T-helper 22 cell (primary cell): ENCODE measurements at places on chromosomes 7 and 10.

GRCh38 chr10:62853710-62854109 lies 37.5 kb upstream of the EGR2 start:
- DNase-seq = no peak

- DNase-seq = no peak
These were observed 73.4 kb downstream of the CHRM2 start for GRCh38 chr7:136941816-136942215.

GRCh38 chr7:158324397-158325360 lies 262.9 kb downstream of the PTPRN2 start:
- no peak for DNase-seq

GRCh38 chr7:129821476-129821875 lies 131.3 kb downstream of the UBE2H start:
- DNase-seq = no peak

DNA sequence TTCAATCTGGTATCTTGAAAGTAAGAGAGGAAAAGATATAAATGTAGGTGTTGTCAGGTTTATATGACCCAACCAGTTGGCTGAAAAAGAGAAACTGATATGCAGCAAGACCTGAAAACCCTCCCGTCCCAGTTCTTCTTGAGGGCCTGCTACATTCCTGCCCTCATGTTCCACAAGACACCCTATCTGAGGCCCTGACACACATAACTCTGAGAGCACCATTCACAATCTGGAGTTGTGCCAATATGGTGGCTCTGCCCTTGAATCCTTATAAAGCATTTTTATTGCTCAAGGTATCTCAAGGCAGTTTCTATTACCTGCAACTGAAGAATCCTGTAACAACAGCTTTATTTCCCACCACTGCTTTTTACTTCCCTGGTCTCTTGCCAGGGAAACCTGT lies 17.0 kb downstream of the XPNPEP1 start:
- DNase-seq = no peak

DNA sequence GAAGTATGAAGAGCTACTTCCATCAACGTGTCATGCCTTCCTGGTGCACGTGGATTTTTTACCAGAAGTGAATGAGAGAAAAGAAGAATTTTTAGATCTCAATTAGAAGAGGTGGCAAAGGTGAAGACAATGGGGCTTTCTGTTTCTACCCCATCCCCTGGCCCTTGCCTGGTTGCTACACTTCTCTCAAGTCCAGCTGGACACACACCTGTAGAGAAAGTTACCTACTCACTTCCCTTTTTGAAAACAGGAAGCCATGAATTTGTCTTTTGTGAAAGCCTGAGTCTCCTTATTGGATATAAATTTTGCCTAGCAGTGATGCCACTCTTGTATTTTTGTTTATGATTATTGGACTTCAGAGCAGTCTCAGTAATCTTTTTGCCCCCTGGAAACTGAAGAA lies 142.9 kb upstream of the AKR1E2 start:
- DNase-seq = no peak
